ENCODE measurements at places on chromosomes 5 and 9.

- DNase-seq = no peak
These were observed 8.5 kb upstream of the PPIC start for GRCh38 chr5:123044926-123045617.

DNA sequence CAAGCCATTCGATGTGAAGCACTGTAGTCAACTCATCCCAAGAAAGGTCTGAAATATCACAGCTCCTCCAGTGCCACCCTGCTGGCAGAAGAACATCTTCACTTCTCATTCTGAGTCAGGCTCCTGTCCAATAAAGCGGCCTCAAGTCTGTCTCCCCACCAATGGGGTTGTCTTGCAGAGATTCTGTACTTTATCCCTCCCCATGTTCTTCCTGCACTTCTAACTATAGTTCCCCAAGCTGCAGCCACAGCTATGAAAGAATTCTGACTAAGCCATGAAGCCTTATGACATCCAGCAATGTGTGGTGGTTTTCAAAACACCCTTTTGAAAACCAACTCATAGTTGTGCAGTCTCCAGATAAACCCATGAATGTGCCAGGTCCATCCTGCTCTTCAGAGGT lies 6.8 kb downstream of the MACROH2A1 start:
- DNase-seq = no peak

DNA sequence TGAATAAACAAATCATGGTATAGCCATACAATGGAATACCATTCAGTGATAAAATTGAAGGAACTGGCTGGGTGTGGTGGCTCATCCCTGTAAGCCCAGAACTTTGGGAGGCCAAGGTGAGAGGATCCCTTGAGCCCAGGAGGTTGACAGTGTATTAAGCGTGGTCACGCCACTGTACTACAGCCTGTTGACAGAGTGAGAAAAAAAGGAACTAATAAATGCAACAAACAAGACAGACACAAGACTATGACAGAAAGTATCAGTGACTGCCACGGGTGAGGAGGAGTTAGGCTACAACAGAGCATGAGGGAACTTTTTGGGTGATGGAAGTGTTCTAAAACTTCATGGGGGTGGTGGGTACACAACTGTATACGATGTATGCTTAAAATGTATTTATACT lies 2.2 kb downstream of the FNIP1 start:
- no peak for DNase-seq

DNA sequence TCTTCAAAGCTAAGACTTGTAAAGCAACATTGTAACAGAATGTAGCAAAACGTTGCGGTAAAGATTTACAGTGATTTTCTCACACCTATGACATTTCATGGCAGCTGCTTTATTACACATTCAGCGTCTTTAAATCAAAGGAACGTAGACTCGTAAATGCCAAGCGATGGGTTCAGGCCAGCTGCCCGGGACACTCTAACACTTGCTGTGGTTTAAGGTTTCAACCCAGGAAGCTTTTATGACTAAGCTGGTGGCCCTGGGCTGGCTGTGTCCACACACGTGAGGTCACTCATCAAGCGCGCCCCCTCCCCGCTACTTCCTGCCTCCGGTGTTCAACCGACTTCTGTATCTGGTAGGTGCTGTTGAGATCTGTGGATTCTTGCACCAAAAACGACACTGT lies 2.5 kb downstream of the SLC6A18 start:
- DNase-seq = no peak

DNA sequence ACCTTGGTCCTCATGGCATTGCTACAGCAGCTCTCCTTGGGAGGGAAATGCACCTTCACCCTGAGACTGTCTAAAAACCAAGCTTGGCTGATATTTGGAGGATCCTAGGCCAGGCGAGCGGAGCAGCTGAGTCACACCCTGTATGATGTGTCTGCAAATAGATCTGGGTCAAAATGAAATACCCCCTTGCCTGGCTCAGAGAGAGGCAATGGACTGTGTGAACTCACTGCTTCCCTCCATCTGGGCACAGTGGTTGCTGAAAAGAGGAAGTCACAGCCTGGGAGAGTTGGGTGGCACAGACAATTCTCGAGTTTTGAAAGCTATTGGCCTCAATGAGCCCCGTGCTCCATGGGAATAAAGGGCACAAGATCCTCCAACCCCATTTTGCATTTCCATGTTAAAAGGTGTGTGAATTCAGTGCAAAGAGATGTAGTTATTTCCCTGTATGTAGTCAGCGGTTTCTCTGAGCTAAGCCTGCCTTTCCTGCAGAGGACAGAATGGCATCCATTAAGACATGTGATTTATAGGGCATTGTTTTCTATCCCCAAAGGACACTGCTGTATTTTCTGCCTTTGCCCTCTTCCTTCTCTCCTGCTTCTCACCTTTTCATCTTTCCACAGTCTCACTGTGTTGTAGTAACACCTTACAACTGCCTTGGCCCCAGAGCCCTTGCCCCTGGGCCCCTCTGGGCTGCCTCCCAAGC lies 177.2 kb downstream of the GADD45G start:
- DNase-seq = no peak

- no peak for DNase-seq
These were observed at the start of gene CANX for GRCh38 chr5:179698935-179699615. Gene CANX (plus strand): TSS chr5:179698967. CDS start chr5:179705682, 6,715 bp downstream.

GRCh38 chr9:115058684-115059315 lies 59.2 kb downstream of the TNC start:
- DNase-seq = no peak

GRCh38 chr5:38768412-38769211 lies 77.2 kb upstream of the OSMR start:
- no peak for DNase-seq

- DNase-seq = no peak
These were observed 551.7 kb downstream of the RAB3C start for GRCh38 chr5:59134471-59135163.

DNA sequence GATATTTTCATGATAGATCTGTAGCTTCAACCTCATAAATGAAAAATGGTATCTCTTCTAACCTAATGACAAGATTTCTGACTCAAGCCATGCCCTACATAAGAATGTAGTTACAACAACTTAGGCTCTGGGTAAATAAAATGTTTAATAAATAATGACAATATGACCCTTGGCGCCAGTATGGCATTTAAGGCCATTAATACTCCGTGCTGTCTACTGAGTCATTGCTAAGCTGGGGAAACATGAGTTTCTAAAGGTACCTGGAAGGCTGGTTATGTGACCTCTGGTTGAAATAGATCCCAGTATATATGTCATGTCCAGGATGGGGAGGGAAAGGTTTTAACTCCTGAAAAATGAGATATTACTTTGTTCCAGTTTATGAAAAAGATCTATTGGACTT lies 58.0 kb upstream of the CEMIP2 start:
- no peak for DNase-seq

DNA sequence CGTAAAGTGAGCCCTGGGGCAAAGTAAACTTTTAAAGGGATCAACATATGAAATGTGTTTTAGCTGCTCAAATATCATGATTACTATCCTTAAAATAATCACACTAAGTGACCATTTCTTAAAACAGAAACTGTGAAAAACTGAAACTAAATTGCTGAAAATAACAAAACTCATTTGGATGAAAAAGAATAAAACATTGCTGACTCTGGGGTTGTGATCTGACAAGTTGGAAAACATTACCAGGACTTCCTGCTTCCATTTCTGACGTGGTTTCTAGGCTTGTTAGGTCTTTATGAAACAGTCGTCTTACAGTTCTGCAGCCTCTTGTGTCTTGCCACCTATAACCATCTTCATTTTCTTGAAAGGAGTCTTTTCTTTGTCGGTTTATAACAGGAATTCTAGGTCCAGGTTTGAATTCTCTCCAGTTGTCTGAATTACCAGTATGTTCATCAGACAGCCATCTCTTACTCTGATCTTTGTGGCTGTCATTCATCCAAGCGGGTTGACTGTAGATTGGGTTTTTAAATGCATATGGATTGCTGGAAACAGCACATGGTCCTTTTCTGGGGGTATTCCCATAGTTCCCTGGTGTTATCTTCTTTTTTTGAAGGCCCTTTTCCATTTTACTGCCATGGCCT lies 1.7 kb downstream of the TUT7 start:
- DNase-seq = no peak

DNA sequence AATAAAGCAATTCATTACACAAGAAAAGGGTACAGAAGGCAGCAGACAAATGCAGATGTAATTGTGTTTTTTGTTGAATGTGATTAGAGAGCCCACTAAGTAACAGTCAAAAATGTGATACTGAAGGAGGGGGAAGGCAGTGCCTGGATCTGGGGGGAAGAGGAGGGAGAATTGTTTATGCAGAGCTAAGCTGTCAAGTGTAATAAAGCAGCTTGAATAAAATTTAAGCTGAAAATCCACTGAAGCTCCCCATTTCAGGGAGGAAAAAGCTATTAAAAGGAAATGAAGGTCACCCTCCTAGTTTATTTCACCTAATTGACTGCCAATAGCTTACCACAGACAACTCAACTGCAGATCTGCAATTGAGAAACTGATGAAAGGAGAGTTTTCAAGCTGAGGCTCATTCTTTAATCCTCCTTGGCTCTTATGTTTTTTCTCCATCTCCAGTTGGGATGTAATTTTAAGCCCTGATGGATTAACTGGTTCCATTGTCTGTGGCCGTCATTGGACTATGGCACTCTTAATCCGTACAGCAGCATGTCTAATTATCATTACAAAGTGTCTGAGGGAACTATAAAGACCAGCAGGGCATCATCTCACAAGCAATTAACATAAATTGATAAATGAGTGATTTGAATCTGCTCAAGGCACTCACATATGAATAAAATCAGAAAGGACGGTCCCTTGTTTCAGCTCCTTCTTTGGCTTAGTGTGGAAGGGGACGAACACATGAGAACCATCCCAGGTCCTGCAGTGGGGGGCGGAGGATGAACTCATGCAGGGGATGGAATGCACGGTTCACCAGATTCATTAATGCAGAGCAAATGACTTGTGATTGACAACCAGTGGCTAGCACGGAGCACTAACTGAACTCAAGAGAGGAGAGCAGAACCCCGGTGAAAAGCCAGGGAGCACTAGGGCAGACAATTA lies 38.5 kb downstream of the TLE1 start:
- DNase-seq = no peak

- no peak for DNase-seq
These were observed 8.1 kb downstream of the LAMC3 start for GRCh38 chr9:131017067-131017466.

- no peak for DNase-seq
These were observed 2.7 kb upstream of the AGTPBP1 start for GRCh38 chr9:85744480-85744879.

GRCh38 chr9:35726931-35727330 lies 5.1 kb downstream of the TLN1 start:
- DNase-seq = no peak

- DNase-seq = no peak
These were observed 416.3 kb downstream of the NR2F1-AS1 start for GRCh38 chr5:93164690-93165089.

DNA sequence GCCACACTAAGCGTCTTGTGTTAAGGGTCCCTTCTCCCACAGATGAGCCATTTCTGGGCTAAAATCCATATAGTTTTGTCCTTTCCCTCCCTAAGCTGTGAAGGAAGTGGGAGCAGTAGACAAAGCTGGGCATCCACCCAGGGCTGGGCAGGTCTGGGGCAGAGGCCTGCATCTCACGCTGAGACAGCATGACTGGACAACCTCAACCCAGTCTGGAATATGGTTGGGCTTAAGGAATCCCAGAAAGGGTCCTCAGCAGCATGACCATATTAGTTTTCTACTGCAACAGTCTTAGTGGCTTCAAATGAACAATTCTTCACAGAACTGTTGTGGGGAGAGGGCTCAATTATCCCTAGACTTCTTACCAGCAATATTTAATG lies 173.8 kb downstream of the AUH start:
- DNase-seq = no peak

- no peak for DNase-seq
These were observed 211.6 kb upstream of the TMEM161B start for GRCh38 chr5:88480245-88480644.

GRCh38 chr5:111731638-111732037 lies 25.4 kb downstream of the NREP start:
- DNase-seq = no peak

DNA sequence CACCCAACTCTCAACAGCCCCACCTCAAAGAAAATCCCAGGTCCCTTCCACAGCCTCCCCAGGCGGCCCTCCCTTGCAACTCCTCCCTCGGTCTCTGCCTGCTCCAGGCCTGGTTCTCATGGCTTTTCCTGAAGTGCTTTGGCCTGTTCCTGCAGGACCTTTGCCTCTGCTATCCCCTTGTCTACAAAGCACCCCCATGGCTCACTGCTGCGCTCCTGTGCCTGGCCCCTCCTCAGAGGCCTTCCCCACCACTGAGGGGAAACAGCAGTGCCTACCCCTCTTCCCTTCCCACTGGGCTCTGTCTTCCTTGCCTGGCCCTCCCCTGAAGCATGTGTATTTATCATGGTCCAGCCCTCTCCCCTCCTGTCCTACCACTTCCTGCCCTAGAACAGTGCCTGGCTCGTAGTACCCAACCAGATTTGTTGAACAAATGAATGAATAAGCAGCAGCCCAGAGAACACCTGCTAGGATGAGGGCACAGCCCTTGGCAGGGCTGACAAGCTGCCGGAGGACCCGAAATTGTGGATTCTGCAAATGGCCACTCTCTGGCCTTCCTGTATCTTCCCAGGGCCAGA lies 68.6 kb upstream of the LRRTM2 start:
- DNase-seq = no peak

- no peak for DNase-seq
These were observed 19.4 kb upstream of the NOTCH1 start for GRCh38 chr9:136565086-136565714.

GRCh38 chr9:86767373-86767772 lies 179.9 kb downstream of the GAS1 start:
- DNase-seq = no peak

DNA sequence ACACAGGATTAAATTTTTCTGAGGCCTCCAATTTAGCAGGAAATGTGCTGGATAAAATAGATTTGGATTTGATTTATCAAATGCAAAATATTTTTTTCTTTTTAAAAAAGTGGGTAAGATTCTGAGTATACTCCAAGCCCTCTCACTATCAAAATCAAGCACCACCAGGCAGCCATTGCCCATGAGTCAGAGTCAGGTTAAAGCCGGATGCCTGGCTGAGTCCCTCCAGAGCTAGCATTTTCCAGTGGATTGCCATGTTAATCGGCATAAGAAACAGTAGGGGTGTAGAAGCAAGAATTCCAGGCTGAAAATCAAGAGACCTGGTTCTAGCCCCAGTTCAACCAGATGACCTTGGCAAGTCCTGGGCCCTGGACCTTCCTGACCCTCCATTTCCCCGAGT lies 85.3 kb downstream of the FAM114A2 start:
- DNase-seq = no peak

- no peak for DNase-seq
These were observed 103.3 kb downstream of the SREK1 start for GRCh38 chr5:66247176-66247960.

GRCh38 chr5:170430256-170430655 lies 41.1 kb upstream of the KCNMB1 start:
- no peak for DNase-seq

All from GOT3 (cell line).